ENCODE measurements at places on chromosomes 16 and 17.

GRCh38 chr17:17108451-17109049 is 66.3 kb downstream of the MPRIP start:
- no peak for DNase-seq

- no peak for DNase-seq
These were observed 34.0 kb downstream of the CCDC57 start for GRCh38 chr17:82178499-82179261.

GRCh38 chr17:63290784-63291183 is 155.3 kb downstream of the CYB561 start:
- DNase-seq = no peak

DNA sequence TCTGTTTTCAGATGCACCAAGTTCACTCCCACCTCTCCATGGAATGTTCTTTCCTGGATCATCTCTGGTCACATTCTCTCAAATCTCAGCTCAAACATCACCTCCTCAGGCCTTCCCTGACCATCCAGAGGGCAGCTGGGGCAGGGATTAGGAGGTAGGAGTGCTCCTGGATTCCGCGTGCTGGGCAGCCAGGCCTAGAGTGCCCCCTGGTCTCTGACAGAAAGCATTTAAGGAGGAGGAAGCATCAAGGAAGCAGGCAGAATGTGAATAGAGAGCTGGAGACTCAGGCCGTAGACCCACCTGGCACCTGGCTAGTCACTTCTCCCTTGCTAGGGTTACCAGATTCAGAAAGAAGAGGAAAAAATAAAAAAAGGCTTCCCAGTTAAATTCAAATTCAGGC is 2.5 kb upstream of the CYB561 start:
- no peak for DNase-seq

DNA sequence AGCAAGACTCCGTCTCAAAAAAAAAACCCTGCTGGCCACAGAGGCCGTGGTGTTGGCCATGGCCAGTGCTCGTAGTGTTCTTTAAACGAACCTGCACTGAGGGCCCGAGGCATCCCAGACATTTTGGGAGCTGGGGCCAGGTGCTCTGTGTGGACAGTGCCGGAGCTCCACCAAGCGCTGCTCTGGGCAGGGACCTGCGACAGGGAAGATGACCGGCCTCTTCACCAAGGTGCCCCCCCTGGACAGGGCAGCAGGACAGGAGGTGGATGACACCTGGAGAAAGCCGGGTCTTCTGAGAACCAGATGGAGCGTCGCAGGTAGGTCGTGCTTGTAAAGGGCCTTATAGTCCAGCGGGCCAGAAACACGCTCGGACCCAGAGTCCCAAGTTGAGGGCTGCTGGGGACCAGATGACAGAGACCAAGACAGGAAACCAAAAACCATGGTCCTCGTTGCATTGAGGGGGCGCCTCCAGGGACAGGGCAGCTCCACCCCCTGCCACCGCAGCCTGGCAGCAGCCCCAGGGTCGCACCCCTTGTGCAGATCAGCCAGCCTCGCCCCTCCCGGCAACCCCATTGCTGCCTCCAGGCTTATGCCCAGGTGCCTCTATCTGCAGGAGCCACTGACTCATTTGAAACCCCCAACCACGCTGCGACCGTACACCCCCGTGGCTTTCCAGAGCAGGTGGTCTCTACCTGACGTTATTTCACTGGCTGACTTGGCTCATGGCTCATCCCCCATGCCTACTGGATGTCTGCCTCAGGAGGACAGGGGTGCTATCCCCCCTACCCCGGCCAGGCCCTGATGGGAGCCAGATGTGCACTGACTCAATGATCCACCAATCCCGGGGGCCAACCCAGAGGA is 4.2 kb upstream of the NTN3 start:
- no peak for DNase-seq

GRCh38 chr17:40777971-40778370 is 4.4 kb downstream of the KRT27 start:
- DNase-seq = no peak

DNA sequence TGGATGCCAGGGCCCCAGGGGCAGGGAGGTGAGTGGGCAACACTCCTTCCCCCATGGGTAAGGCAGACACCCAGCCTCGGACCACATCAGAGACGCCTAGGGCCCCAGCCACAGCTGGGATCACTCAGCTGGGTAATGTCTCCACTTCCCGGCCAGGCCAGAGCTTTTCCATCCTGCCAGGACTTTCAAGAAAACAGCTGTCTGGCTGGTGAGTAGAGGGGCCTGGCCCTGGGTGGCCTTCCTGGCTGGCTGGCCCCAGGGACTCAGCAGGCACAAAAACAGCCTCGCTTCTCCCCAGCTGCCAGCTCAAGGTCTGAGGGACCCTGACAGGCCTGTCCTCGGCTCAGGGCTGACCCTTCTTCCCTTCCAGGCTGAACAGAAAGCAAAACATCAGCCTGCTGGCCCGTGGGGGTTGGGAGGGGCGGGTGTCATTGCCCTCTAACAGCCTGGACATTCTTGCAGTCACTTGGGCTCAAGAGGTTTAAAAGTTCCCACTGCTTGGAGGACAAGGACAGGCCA is 45.3 kb upstream of the JPH3 start:
- DNase-seq = no peak

GRCh38 chr17:44120851-44121605 is 2.4 kb downstream of the HDAC5 start:
- no peak for DNase-seq

DNA sequence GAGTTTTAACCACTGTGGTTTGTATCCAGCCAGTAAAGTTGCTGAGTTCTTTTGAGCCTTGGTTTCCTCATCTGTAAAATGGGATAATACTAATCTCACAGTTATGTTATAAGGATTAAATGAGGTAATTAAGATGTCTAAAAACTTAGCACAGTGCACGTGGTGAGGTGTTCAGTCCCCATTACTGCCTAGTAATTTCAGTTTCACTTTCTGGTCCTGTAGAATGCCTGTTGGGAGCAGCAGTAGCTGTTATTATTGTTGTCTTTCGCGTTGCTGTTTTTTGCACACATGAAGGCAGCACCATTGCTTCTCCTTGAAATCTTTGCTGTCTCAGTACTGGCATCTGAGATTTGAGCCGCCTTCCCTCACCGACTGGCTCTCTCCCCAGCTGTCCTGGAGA is 182.4 kb downstream of the DNAH9 start:
- DNase-seq = no peak

- no peak for DNase-seq
These were observed 15.1 kb downstream of the PRKAR1A start for GRCh38 chr17:68527314-68527713.

DNA sequence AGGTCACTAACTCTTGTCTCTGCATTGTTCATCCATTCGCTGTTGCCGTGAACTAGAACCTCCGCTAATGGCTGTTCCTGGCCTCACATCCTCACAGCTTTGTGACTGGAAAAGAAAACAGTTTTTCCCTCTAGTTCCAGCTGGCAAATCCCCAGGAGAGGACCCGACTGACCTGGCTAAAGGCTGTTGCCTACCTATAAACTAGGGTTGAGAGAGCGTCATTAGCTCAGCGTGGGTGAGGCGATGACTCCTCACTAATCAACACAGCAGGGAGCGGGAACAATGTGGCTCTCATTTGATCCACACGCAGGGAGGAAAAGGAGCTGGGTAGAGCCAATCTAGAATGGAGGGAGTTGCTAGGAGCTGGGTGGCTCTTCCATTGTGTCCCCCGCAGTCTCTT is 282.1 kb upstream of the IRX5 start:
- DNase-seq = no peak

- no peak for DNase-seq
These were observed 136.3 kb downstream of the KCNJ12 start for GRCh38 chr17:21512307-21513011.

DNA sequence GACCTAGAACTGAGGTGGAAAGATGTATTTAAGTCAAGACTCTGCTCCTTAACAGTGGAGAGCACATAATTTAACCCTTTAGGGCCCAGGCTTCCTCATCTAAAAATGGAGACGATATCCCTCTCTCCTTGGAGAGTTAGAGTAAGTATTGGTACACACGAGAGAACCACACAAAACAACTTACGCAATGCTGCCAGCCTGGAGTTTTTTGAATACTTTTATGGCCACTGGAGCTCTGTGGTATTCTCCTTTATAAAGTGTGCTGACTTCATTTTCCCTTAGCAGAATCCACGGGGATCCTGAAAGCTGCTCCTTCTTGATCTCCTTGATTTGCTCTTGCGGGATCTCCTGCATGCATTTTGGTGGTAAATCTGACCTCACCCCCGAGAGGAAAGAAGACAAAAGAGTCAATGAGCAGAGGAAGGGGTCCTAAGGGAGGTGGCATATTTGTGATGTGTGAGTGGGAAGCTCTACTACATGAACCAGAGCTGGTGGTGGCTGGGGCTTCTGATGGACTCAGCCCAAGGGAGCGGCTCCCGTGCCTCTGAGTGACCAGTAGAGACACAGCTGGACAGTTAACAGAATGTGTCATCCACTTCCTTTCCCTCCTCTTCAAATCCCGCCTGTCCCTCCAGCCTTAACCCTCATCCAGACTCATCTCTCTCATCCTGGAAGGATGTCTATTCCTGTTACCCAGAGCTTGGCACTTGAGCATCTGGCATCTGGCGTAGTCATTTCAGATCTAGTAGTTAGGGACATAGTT is 9.4 kb downstream of the MLKL start:
- no peak for DNase-seq

- DNase-seq = peak; percentile 38
These were observed 7.1 kb upstream of the AKTIP start for GRCh38 chr16:53509906-53510703.

DNA sequence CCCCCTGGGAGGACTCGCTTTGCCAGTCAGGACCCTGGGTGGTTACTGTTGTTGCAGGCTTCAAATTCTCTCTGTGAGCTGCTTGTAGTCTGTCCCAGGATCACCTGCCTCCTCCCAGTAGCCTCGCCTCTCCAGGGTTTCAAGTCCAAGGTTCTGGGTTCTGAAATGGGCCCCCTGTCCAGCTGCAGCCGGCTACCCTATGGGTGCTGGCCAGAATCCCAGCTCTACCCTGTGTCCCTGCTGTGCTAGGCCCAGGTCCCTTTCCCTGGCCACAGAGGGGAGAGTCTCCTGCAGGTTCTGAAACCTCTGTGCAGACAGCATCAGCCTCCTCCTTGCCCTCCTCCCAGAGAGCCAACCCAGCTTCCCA is 21.4 kb downstream of the UNC13D start:
- DNase-seq = no peak

- DNase-seq = no peak
These were observed 52.7 kb upstream of the NOG start for GRCh38 chr17:56540836-56541235.

- no peak for DNase-seq
These were observed 11.5 kb downstream of the CD300E start for GRCh38 chr17:74612046-74612445.

GRCh38 chr16:72172105-72173034 is at the start of gene PMFBP1:
PMFBP1 (minus strand) TSS chr16:72172155; CDS start chr16:72171208, 947 bp downstream.
- peak; percentile 56 for DNase-seq

GRCh38 chr16:1208239-1208830 is 16.7 kb downstream of the TPSG1 start:
- no peak for DNase-seq

GRCh38 chr16:28187595-28188004 is 24.2 kb downstream of the XPO6 start:
- no peak for DNase-seq

- DNase-seq = no peak
These were observed 228.3 kb upstream of the HSBP1 start for GRCh38 chr16:83579436-83579835.

DNA sequence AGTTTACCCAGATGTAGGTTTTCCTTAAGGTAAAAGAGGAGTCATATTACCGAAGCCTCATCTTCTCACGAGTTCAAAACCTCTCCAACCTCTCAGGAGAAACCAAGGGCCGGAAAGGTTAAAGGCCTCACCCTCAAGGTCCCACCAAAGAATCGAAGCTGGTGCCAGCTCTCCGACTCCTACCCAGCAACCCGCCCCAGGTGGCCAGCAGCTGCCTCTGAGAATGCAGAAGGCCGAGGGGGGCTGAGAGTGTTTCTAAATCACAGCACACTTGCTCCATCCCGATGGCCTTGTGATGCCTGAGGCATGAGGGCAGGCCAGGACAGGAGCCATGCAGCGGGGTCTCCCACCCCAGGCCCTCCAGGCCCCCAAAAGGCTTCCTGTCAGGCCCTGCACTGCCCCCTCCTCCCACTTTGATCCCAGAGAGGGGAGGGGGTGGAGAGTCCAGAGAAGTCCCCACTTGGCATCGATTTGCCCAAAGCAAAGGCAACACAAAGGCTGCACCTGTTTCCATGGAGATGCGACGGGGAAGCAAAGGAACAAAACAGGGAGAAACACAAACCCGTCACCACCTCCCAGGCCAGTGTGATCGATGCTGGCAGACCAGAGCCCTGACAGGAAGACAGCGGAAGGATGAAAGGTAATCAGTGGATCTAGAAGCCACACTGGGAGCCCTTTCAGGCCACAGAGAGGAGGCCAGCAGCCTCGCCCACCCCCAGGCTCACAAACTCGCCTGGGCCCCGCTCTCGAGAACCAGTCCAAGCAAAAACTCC is 39.0 kb downstream of the CUEDC1 start:
- peak; percentile 37 for DNase-seq

GRCh38 chr16:2082171-2082982 is 34.6 kb downstream of the TSC2 start:
- no peak for DNase-seq

DNA sequence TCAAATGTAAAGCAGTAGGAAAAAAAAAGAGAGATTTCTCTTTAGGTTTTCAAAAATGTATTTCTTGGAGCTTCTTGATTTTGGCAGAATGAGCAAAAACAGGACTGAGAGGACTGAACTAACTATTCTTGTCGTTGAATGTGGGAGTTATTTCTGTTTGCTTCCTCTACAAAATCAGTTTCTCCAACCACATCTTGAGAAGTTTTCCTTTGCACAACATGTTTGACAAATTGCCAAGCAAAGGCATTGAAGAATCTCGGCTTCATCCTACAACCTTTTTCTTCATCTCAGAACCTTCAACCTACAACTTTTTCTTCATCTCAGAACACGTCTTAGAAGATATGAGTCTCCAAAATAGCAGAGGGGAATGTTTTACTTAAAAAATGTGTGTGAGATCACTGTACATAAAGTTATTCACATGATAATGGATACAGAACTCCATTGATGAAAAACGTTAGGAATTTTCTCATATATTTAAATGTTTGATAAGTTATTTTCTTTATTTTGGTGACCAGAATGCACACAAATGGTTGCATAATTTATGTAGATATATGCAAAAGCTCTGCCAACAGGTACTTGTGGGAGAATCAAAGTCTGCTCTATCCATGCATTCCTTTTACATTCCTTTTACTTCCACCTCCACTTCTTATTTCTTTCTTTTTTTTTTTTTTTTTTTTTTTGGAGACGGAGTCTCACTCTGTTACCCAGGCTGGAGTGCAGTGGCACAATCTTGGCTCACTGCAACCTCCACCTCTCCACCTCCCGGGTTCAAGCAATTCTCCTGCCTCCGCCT is 370.0 kb downstream of the KCNJ2 start:
- DNase-seq = no peak

GRCh38 chr16:27355610-27356009 is 41.8 kb downstream of the IL4R start:
- DNase-seq = no peak
